ENCODE measurements at places on chromosomes 16 and 17. TPM values are rescaled to one million over a fixed set of nuclear protein-coding genes. Genes with fewer than 3 reads are reported as not detected.

The ZC3H18 gene
- total RNA-seq, result 116 TPM

The MT1G gene
- 28.5 TPM for total RNA-seq

The CACNG3 gene
- not detected for total RNA-seq

The FOXO3B gene
- total RNA-seq, result 5.7 TPM

The PRR15L gene
- total RNA-seq, result not detected

The PROCA1 gene
- total RNA-seq, result 4.4 TPM

The TBC1D3I gene
- total RNA-seq, result 0.36 TPM

The TLCD3A gene
- 36.8 TPM for total RNA-seq

The B4GALNT2 gene
- total RNA-seq, result 0.05 TPM

The CSF3 gene
- not detected for total RNA-seq

GRCh38 chr16:89498839-89499238, 8.5 kb upstream of the ANKRD11 start:
- DNase-seq, result no peak

DNA sequence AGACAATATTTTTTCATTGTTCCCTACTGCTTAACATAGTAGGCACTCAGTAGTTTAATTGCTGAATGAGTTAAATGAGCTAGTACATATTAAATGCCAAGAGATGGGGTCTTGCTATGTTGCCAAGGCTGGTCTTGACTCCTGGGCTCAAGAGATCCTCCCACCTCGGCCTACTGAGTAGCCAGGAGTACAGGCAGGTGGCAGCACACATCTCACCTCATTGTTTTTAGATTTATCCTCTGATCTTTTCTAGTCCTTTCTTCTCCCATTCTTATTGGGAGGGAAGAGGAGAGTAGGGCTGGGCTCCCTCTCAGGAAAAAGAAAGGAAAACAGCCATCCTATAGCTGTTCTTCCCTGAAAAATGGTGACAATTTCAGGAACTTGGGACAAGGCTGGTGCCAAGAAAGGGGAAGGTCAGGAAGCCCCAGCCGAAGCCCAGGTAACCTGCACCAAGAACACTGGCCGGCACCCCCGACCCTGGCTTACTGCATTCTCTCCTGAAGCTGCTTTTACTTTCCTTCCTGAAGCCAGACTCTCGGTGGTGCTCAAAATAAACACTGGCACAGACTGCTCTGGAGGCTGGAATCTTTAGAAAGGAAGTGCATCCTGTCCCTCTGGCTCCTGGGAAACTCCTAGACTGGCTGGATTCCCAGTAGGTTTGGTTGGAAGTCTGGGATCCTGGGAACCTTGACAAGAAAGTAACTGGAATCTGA, 2.7 kb downstream of the TNFAIP1 start:
- no peak for DNase-seq

- no peak for DNase-seq
Measured at GRCh38 chr17:80482555-80483308, 6.3 kb upstream of the NPTX1 start.

- no peak for DNase-seq
Measured at GRCh38 chr16:9033125-9033830, 58.2 kb upstream of the HAPSTR1 start.

GRCh38 chr17:28057731-28058246, 15.3 kb downstream of the NLK start:
- DNase-seq, result no peak

DNA sequence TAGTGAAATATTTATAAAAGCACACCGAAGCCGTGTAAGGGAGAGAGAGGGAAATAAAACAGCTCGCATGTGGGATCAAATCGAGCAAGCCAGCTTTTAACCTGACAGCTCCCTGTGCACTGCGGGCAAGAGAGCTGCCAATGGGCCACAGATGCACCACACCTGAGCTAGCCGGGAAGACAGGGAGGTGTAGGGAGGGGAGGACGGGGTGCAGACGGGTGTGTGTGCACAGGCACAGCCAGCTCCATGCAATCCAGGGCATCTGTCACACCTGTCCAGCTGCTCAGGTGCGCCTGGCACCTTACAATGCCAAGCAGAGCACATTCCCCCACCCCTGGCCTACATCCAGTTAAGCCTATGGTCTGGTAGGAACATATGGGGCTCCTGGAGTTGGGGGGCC, 70.0 kb downstream of the C16orf78 start:
- no peak for DNase-seq

GRCh38 chr16:82240111-82240510, 70.1 kb upstream of the MPHOSPH6 start:
- no peak for DNase-seq

DNA sequence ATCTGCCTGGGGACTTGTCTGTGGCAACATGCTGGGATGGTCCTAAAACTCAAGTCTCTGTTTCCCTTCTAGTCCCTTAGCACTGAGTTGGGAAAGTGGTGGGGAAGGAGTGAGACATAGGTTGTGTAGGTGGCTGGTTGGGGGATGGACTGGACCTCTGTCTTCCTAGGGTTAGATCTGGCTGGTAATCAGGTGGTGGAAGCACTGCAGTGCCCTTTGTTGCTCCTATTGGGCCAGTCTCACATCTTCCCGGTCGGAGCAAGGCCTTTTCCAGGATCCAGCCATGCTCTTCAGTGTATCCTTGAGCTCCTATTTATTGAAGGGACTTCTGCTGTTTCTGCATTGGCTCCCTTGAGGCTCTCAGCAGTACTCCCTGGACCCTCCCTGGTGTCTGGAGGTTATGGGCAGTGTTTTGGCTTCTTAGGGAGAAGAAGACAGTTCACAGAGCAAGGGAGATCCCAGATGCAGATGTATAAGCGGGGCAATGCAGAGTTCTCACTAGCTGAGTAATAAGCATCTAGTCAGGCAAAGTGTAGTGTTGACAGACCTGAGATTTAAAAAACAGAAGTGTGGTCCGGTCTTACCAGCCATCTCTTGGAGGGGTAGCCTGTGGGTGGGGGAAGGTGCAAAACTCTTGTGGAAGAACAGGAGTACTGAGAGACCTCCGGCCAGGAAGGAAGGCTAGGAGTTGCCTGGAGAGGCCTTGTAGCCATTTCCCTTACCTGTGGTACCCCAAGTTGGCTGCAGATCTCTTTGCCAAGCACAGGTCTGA, 1.3 kb upstream of the NUTF2 start:
- no peak for DNase-seq

GRCh38 chr17:55190748-55191147, 74.0 kb upstream of the HLF start:
- DNase-seq, result no peak

GRCh38 chr16:15403392-15403995, 7.9 kb downstream of the MPV17L start:
- DNase-seq, result no peak

GRCh38 chr17:82434216-82434565, 15.8 kb upstream of the OGFOD3 start:
- no peak for DNase-seq

GRCh38 chr16:85753559-85753958, 2.7 kb upstream of the C16orf74 start:
- DNase-seq, result no peak

DNA sequence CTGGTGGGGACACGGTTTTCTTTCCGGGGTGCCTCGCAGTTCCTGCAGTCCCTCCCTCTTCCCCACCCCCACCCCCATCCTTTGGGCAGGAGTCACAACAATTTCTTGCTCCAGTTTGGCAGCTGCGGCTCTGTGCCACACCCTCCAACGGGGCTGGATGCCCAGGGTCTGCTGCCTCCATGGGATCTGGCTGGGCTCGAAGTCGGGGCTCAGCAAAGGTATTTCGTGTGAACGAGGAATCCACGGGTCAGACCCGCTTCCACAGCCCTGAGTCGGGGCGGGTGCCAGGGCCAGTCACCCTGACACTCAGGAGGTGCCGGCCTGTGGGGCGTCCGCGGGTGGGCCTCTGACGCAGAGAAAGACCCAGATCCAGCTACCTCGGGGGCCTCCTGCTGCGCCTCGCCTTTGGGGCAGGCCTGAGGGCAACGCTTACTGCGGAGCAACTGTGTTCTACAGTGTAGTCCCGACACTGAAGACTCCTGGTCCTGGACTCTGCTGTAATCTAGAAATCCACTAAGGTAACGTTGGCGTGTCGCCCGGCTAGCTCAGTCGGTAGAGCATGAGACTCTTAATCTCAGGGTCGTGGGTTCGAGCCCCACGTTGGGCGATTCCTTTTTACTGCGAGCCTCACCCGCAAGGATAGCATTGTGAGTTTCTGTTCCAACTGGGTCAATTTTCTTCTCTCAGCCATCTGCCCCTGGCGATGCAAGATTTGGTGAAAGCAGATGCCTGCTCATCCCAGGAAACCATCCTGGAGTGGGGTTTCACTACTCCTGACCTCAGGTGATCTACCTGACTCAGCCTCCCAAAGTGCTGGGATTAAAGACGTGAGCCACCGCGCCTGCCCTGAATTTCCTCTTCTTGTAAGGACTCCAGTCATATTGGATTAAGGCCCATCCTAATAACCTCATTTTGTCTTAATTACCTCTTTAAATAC, 12.6 kb upstream of the OR1F1 start:
- DNase-seq, result no peak

DNA sequence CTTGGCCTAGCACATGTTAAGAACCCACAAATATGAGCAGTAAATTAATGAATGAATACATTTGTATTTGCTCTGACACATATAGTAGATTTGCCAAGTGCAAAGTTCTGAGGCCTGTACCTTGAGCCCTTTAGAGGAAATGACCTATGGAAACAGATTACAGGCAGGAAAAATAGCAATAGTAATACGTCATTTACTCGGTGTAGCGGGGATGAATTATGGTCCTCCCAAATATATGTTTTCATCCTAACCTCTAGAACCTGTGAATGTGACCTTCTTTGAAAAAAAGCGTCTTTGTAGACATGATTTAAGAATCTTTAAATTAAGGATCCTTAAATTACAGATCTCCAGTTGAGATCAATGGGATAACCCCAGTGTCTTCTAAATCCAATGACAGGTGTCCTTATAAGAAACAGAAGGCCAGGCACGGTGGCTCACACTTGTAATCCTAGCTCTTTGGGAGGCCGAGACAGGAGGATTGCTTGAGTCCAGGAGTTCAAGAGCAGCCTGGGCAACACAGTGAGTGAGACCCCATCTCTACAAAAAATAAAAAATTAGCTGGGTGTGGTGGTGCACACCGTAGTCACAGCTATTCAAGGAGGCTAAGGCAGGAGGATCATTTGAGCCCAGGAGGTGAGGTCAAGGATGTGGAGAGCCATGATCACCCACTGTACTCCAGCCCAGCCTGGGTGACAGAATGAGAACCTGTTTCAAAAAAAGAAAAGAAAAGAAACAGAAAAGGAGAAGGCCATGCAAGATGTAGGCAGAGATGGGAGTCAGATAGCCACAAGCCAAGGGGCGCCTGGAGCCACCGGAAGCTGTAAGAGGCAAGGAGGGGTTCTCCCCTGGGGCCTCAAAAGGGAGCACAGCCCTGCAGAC, 5.1 kb upstream of the ITPRIPL2 start:
- no peak for DNase-seq

DNA sequence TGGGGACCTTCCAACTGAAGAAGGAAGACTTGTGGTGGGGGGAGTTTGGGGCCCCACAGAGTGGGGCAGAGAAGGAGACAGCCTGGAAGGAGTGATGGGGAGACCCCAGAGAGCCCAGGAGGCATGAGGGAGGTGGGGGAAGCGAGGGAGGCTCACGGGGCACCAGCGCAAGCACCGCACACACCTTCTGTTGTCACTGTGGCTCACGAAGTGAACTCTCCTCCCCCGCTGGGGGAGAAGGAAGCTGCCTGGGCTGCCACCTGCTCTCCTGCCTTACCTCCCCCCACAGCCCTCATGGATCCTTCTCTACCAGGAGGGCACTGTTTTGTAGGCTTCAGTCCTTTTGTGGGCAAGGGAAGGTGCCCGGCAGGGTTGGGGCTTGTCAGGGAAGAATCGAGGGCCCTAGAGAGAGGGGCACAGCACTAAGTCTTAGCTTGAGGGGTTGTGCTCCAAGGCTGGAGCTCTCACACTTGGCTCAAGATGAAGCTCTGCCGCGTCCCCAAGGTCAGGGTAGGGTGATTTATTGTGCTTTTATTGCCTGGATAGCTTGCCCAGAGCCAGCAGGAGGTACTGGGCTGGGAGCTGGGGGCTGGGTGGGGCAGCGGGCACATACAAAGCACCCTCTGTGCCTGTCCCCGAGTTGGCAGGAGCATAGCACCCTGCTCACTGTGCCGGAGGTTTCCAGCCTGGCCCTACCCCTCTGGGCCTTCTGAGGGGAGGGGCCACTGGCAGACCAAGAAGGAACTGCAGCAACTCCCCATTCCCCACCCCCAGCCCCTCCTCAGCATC, 4.6 kb upstream of the STARD3 start:
- no peak for DNase-seq

DNA sequence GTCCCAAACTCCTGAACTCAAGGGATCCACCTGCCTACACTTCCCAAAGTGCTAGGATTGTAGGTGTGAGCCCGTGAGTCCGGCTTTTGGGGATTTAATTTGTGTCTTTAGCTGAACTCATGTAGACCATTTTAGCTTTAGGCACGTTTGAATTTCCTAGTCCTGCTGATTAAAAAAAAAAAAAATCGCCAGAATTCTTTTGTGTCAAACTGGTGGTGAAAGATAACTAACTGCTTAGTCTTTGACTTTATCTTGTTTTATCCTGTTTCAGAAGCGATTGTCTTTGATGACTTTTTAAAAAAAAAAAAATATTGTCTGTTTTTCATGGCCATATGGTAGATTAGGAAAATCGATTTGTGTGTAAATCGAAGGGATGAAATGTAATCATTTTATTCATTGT, 2.6 kb downstream of the RABEP1 start:
- DNase-seq, result no peak

DNA sequence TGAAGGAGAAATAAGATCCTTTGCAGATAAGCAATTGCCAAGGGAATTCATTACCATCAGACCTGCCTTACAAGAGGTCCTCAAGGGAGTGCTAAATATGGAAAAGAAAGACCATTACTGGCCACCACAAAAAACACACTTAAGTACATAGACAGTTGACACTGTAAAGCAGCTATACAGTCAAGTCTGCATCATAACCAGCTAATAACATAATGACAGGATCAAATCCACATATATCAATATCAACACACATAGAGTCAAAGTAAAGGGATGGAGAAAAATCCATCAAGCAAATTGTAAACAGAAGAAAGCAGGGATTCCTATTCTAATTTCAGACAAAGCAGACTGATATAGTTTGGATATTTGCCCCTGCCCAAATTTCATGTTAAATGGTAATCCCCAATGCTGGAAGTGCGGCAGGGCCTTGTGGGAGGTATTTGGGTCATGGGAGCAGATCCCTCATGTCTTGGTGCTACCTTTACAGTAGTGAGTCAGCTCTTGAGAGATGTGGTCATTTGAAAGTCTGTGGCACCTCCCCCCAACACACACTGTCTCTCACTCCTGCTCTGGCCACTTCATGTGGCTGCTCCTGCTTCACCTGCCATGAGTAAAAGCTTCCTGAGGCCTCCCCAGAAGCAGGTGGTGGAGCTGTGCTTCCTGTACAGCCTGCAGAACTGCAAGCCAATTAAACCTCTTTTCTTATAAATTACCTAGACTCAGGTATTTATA, 32.8 kb downstream of the TANC2 start:
- no peak for DNase-seq

DNA sequence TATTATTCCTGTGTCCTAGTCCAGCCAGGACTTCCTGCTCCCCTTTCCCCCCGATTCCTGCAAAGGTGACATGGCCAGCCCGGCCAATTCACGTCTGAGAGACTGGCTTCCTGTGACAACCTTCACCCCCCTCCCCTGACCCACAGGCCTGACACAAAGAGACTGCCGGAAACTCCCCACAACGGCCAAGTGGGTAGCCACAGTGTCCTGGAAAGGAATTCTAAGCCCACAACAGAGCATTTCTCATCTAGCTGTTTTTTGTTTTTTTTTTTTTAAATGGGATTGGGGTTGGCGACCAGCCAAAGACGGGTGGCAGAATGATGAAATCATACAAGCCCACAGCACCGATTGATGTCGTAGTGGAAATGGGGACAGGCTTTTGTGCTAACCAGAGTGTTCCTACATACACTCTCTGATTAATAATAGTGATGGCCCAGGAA, 2.8 kb upstream of the XAF1 start:
- no peak for DNase-seq

- DNase-seq, result no peak
Measured at GRCh38 chr16:73572135-73572828, 524.4 kb upstream of the ZFHX3 start.

Data from activated T-helper 1 cell treated with anti-CD3 and anti-CD28 coated beads, Interleukin-12 subunit alpha, Interleukin-12 subunit beta, Interleukin-2, Interleukin-4 antibody, amounts not matched to agents 30 ng/mL and 10 ng/mL and 1 ng/mL, durations not matched to agents 14 hours and 24 hours and 36 hours (primary cell).